Activated T-helper 17 cell treated with anti-CD3 and anti-CD28 coated beads, Interleukin-2, amount 50 U/mL, for 72 hours (primary cell): ENCODE measurements at places on chromosomes 12 and 14.

DNA sequence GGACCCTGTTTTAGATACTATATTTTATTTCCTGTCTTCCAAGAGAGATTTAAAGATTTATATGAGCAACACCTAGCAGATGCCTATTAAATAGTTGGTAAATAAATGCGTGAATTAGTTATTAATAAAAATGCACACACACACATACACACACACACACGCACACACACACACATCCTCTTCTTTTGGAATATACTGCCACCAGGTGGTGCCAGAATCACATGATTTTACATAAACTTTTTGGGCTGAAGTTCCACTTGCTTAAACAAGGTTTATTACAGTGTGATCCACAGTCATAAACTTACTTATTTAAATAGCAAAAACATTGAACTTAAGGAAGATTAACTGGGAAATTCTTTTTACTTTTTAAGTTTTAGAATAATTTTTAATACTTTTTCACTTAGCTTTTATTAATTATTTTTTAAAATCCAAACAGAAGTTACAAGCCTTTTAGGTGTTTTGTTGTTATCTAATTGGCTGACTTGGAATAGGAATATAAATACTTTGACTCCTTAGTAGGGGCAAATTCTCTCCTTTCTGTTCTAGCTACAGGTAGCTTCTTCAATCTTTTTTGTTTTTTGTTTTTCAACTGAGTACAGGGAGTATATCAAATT, 17.5 kb downstream of the RAD51B start:
- ATAC-seq, result no peak

GRCh38 chr12:8969861-8970411, 19.4 kb upstream of the KLRG1 start:
- ATAC-seq, result no peak

- ATAC-seq, result no peak
Measured at GRCh38 chr12:106962286-106962685, 6.6 kb downstream of the TMEM263 start.

DNA sequence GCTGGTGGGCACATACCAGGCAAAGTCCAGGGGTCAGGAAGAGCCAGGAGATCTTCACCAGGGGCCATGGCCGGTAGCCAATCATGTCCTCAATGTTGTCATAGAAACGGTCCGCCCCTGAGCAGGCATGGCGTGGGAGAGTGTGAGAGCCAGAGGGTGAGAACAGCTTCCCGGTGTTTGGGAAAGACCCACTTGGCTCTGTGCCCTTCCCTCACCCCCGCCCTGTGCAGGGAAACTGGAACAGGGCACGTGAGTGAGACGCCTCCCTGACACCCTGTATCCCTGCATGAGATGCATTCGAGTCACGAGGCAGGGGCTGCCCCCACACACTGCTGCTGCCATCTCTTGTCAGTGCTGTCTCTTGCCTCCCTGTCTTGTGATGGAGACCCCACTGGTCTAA, 20.7 kb downstream of the SLC6A12 start:
- no peak for ATAC-seq

GRCh38 chr12:120257041-120257821, 8.3 kb downstream of the PXN start:
- ATAC-seq, result no peak

GRCh38 chr12:31034372-31034771, 39.3 kb upstream of the DDX11 start:
- no peak for ATAC-seq

GRCh38 chr14:99452968-99453367, 27.7 kb downstream of the SETD3 start:
- no peak for ATAC-seq
